Activated gamma-delta T cell (primary cell): ENCODE measurements at places on chromosomes 11 and 22.

- no peak for DNase-seq
These were observed 146.0 kb downstream of the OPCML start for GRCh38 chr11:133386262-133386661.

DNA sequence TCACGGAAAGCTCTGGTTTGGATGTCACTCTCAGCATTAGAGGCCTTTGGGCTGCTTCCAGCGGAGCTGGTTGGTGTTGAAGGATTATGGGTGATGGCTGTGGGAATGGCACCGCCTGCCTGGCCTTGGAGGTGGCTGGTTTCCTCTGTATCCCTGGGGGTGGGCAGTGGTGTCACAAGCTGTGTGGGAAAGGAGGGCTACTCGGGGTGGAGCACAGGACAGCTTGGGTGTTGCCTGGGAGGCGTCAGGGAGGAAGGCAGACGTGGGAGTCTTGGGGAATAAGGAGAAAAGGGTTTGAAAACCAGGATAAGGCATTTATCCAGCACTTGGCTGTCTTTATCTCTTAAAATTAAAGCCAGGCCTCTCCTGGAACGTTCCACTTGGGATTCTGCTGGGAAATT lies 71.8 kb downstream of the ADAMTS15 start:
- DNase-seq, result no peak

- no peak for DNase-seq
These were observed 112.3 kb upstream of the LMO1 start for GRCh38 chr11:8375932-8376331.

- no peak for DNase-seq
These were observed 22.6 kb upstream of the IRAG1 start for GRCh38 chr11:10716122-10716521.

DNA sequence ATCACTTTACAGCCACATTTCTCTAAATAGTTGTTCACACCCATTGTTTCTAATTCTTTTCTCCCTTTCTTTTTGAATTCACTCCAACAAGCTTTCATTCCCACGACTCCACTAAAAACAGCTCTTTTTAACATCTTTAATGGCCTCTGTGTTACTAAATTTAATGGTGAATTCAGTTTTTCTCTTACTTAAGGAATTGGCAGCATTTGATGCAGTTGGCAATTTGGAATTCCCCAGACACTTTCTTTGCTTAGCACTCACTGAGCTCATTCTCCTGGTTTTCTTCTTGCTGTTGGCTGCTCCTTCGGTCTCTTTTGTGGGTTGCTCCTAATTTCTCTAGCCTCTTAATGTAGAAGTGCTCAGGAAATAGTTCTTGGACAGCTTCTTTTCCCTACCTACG lies 40.5 kb upstream of the OR9Q1 start:
- no peak for DNase-seq

DNA sequence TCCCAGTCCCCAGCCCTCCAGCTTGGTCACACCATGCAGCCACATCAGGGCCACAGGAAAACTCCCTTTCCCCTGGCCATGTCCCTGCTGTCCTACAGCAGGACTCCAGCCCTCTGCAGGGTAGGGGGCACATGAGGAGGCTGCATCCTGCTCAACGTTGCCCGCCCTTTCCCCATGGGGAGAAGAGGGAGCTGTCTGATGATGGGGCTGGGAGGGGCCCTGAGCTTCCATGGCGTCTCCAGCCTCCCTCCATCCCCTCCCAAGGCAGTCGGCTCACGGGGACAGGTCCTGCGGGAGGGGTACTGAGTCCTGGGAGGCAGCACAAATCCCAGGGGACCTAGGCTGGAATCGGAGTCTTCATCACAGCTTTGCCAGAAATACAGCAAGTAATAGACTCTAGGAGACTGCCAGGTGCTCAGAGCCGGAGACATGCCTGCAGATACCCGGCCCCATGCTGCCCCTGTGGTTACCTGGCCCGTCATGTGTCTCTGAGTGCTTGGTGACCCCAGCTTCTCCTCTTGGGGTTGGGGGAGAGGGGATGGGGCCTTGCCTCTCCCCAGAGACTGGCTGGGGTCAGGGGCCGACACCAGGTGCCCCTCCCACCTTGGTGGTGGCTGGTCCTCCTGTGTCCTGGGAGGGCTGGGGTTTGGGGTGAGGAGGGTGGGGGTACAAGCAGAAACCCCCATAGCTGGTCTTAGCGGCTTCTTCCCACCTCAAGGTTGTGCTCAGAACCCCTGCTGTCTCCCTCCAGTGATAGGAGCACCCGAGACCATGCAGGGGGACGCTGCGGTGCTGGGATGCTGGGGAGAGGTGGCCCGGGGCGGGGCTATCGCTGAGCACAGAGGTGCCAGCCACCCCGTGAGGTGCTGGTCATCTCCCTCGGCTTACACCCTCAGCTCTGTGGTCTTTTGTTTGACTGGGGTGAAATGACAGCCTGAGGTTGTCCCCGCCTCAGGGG lies 2.3 kb downstream of the MRGPRE start:
- no peak for DNase-seq

- DNase-seq, result no peak
These were observed at the start of gene OR51B4 for GRCh38 chr11:5301846-5302245. Gene OR51B4 (minus strand): TSS chr11:5301946. CDS start chr11:5301946, 0 bp downstream.

DNA sequence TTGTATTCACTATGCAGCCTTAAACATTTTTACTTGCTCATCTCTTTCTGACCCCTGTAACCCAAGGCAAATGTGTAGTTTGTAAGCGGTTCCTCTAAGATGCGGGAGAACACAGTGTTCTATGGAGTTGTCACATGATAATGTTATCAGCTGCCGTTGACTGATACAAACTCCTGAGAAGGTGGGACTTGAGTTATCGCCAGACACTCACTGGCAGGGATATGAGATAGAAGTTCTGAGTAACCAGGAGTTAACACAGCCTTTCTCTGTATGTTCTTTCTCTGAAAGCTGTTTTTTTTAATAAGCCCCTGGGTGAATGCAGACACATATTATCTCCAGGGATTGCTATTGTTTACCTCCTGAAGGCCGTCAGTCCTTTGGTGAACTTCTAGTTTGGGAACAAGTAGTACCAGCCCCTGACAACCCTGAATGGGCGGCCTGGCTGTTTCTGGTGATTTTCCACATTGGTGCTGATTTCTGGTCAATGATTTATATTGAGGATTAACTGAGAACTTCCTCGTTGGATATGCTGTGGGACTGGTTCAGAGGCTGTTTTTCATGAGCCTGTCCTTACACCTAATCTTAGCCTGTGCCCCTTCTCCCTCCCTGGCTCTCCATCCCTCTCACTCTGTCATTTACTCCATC lies 155.3 kb upstream of the RASSF10 start:
- DNase-seq, result no peak

- DNase-seq, result no peak
These were observed 81.0 kb downstream of the CCDC34 start for GRCh38 chr11:27281740-27282590.

DNA sequence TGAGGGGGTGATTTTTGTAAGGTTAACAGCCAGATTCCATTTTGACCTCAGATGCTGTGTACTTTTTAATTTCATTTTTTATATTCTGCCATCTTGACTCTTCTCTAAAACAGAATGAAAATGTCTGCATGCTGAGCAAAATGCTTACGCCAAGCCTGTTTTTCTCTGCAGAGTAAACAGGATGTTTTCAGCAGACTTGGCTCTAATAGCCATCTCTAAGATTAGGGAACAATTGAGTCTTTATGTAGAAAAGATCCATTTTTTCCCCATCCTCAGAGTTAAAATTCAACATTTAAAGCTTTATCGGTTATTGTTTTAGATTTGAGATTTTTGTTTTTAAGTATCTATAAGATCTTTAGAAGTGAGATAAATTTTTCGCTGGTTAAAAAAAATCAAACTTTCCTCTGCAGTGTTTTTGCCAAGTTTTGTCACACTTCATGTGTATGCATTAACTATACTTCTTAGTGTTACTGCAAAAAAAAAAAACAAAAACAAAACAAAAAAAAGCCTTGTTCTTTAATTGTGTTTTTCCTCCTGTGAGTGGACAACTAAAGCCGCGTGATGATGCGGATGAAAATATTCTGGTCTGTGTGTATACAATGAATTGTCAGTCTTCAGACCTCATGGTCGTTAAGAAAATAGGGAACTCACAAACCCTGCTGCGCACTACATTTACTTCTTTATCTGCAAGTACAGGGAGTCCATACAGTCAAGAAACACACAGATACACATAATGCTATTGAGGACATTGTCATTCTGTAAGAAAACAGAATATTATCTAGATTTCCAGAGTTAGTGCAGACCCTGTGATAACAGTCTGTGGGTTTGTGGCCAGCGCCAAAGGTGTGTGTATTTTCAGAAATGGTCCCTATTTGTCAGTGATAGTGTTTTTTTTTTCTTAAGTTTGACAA lies 17.5 kb upstream of the ADSL start:
- DNase-seq, result no peak

DNA sequence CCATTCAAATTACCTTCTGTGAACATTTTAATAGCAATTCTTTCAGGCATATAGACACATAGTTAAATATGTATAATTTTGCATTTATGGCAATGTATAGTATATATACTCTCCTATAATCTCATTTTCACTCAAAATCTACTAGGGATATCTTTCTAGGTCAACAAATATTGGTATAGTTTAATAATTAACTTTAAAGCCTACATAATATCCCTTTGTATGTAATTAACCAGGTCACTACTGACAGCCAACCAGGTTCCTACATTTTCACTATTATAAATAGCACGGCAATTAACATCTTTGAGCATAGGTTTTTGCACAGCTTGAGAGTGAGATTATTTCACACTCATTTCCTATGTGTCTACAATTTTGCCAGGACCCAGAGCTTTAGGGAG lies 15.8 kb downstream of the OR2AG2 start:
- DNase-seq, result no peak

- DNase-seq, result no peak
These were observed 65.1 kb upstream of the PITPNB start for GRCh38 chr22:27984001-27984695.

DNA sequence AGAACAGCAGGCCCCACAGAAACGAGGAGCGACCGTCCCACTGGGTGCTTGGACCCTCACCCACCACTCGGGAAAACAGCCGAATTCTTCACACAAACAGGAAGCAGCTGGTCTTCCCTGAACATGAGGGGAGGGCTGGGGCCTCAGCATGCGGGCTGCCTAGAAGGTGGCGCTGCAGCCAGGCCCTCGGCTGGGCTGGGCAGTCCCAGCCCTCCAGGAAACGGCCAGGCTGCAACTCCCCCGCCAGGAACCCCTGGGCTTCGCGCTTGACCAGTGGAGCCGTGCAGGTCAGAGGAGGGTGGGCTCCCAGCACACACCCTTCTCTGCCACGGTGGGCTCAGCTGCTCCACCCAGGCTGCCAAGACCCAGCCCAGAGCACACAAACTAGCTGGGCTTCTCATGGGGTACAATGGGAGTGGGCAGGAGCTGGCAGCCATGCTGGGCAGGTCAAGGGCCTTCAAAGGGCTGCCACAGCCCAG lies 29.6 kb downstream of the IGF2 start:
- no peak for DNase-seq

DNA sequence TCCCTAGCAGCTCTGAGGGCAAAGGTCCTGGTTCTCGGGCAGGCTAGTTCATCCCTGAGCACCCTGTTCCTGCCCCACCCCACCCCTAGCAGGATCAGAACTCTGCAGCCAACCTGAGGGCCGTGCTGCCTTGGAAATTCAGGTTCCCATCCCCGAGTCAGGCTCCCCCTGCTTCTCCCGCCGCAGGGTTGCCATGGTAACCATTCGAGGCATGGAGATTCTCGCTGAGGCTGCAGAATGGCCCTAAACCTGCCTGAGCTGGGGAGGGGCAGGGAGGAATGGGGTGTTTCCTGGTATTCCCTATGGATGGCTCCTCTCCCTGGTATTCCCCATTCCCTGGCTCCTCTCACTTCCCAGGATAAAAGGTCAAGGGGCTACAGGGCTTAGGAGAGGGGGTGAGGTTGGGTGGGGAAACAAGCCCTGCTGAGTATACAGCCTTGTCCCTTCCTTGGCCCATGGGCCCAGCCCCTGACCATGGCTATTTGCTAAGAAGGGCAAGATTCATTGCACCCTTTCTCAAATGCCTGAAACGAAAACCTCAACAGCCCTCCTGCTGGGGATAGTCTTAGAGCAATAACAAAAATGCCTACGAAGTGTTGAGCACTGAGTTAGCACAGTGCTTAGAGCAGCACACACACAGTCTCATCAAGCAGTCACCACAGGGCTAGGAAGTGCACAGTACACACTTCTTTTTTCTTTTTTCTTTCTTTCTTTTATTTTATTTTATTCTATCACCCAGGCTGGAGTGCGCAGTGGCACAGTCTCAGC lies 58.7 kb downstream of the CHST1 start:
- DNase-seq, result no peak

- DNase-seq, result no peak
These were observed 38.3 kb downstream of the PDE2A start for GRCh38 chr11:72635933-72636332.

DNA sequence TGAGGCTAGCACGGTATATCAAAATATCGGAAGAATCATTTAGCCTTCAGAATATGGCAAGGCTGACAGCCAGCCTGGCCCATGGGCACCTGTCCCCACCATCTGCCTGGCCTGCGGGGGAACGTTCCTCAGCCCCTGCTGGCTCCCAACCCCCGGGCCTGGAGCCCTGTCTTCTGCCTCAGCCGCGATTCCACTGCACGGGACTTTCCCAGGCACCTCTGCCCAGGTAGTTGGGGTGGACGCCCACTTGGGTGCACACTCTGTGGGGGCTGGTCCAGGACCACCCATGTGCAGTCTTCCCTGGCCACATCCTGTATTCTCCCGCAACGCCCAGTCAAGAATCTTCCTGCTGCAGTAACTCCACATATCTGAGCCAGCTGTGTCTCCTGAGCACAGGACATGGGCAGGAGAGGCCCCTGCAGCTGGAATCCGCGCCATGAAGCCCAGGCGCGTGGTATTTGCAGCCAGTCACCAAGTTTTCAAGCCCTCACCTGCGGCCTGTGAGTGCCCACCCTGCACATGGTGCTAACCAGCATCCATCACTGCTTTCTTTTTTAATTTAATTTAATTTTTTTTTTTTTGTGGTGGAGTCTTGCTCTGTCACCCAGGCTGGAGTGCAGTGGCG lies 77.9 kb downstream of the KCNQ1 start:
- no peak for DNase-seq

DNA sequence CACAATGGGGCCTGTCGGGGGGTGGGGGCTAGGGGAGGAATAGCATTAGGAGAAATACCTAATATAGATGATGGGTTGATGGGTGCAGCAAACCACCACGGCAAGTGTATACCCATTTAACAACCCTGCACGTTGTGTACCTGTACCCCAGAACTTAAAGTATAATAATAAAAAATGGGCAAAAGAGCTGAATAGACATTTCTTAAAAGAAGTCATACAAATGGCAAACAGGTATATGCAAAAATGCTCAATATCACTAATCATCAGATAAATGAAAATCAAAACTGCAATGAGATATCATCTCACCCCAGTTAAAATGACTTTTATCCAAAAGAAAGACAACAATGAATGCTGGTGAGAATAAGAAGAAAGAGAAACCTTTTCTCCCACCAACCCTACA lies 363.7 kb upstream of the MPPED2 start:
- DNase-seq, result no peak

GRCh38 chr11:18927550-18928322 lies 11.5 kb downstream of the MRGPRX1 start:
- no peak for DNase-seq
